ENCODE measurements at places on chromosomes 3 and 15.
A peak's percentile ranks its signal among the peaks of the same experiment; 100 is the strongest.

DNA sequence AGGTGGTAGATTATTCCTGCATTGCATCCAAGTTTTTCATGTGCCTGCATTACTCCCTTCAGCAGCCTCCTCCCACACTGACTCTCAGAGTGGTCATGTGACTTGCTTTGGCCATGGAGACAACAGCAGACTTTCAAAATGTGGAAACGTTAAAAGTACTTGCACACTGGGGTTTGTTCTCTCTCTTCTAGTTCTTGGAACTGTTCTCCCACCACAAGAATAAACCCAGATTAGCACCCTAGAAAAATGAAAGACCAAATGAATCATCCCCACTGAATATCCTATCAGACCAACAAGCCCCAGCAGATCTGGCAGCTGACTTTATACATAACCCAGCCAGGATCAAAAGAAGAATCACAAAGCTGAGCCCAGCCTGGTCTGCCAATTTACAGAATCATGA, 398.5 kb downstream of the VPS13C start:
- no peak for DNase-seq

GRCh38 chr15:80201256-80202015, 48.6 kb downstream of the FAH start:
- DNase-seq: no peak

GRCh38 chr3:39109086-39109485, 1.6 kb downstream of the TTC21A start:
- no peak for DNase-seq

- no peak for DNase-seq
Measured at GRCh38 chr3:100825574-100825973, 116.3 kb downstream of the TFG start.

GRCh38 chr3:47512416-47513124, 942 bp downstream of the ELP6 start:
- DNase-seq: peak; percentile 42

- no peak for DNase-seq
Measured at GRCh38 chr3:173221010-173221409, 80.0 kb upstream of the SPATA16 start.

DNA sequence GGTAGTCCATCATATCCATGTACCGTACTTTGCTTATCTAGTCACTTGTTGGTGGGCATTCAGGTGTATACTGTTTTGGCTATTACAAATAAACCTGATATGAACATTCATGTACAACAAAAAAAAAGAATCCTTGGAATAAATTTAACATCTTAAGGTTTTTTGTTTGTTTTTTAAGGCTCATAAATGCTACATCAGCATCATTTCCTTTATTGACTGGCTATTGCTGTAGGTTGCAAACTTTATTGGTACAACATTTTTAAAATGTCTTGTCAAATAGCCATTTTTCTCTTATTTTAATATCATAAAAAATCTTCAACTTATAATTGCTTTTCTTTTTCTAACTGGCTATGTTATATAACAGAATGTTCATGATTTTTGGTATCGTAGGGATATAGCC, 16.2 kb downstream of the DHFR2 start:
- no peak for DNase-seq

GRCh38 chr3:65951836-65952505, 86.7 kb downstream of the MAGI1 start:
- DNase-seq: no peak

DNA sequence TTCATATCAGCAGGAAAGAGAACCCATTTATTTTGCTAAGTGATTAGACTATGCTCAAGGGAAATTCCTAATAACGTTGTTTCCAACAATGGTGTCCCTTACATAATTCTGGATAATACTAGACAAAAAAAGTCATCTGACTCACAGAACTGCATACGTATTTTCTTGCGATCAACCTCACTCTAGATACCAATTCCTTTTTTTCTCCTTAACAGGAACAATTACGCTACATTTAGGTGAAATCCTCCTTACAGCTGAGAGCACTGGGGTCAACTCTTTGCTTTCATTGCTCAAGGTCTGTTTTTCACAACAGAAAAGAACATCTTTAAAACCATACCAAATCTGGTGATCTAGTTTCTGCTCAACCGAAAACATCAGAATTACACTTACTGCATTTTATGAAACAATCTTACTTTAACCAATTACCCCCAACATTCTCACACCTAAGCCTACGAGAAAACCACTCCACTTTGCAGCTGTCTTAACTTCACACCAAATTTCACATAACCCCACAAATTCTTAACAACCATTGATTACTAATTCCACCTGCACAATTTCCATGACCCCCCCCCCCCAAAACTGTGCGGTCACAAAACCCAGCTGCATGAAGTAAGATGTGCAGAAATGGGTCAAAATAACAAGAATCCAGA, 61.2 kb upstream of the ICE2 start:
- no peak for DNase-seq

GRCh38 chr3:167110901-167111300, 269.2 kb downstream of the ZBBX start:
- no peak for DNase-seq

DNA sequence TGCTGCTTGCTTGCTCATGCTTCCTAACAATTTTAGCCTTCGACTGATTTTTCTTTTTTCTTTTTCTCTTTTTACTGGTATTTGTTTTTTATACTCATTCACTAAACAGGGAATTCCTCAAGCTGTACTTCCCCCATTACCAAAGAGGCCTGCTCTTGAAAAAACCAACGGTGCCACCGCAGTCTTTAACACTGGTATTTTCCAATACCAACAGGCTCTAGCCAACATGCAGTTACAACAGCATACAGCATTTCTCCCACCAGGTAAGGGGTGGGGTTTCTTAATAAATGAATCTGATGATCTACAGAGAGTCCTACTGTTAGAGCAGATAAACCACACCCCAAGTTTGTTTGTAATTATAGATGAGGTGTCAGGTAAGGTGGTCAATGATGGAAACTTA, 178.8 kb downstream of the MBNL1 start:
- no peak for DNase-seq

- no peak for DNase-seq
Measured at GRCh38 chr3:177615015-177615414, 417.7 kb upstream of the TBL1XR1 start.

- no peak for DNase-seq
Measured at GRCh38 chr3:114147251-114147650, 31.6 kb downstream of the DRD3 start.

DNA sequence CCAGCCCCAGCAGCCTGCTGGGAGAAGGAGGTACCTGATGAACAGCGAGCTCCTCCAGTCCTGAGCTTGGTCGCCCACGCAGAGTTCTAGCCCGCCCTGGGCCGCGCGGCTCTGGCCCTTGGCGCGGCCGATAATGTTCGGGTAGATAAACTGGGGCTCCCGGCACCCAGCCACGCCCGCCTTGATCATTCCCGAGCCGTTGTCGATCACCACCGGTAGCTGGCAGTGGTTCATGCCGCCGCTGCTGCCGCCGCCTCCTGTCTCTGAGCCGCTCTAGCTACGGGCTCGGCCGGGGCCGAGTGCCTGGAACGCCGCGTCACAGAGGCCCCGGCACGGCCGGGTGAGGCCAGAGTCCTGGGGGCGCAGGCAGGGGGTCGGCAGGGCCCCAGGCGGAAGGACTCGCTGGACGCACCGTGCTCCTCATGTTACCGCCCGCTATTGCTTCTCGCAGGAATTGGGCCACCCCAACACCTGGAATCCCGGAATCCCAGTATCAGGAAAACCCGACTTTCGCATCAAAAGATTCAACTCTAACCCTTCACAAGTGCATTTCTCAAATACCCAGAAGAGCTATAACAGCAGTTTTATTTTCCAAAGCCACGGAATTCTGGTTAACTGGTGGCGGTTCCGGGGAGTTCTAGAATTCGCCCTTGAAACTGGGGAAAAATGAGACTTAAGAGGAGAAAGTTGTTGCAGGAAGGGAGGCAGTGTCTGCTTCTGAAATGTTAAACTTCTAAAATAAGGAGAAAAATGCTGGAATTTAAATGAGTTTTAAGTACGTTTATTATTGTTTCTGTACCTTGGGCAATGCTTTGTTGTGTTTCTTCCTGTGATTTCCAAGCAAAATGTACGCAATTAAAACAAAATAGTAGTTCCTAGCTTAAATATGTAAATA, at the start of gene ACTRT3:
Gene ACTRT3 (minus strand): TSS at position 275 of the 895 bp plus-strand sequence. CDS start 41 bp downstream, at position 234.
- peak; percentile 52 for DNase-seq

GRCh38 chr3:129618901-129619671, 12.6 kb upstream of the PLXND1 start:
- no peak for DNase-seq

GRCh38 chr15:64521726-64522164, 61.4 kb downstream of the ZNF609 start:
- no peak for DNase-seq

DNA sequence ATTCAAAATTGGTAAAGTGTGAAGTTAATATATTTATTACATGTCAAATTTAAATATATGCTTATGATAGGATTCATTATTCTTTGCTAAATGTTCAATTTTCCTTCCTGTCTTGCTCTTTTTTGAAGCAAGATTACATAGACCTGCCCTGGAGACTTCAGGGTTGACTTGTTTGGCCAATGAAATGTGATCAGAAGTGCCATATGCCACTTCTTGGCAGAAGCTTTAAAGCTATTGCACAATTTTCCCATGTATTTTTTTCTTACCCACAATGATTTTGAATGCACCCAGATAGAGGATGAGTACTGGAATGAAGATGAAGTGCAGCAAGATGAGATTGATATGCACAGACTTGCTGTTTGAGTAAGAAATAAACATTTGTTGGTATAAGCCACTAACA, 406.3 kb upstream of the BCHE start:
- no peak for DNase-seq

DNA sequence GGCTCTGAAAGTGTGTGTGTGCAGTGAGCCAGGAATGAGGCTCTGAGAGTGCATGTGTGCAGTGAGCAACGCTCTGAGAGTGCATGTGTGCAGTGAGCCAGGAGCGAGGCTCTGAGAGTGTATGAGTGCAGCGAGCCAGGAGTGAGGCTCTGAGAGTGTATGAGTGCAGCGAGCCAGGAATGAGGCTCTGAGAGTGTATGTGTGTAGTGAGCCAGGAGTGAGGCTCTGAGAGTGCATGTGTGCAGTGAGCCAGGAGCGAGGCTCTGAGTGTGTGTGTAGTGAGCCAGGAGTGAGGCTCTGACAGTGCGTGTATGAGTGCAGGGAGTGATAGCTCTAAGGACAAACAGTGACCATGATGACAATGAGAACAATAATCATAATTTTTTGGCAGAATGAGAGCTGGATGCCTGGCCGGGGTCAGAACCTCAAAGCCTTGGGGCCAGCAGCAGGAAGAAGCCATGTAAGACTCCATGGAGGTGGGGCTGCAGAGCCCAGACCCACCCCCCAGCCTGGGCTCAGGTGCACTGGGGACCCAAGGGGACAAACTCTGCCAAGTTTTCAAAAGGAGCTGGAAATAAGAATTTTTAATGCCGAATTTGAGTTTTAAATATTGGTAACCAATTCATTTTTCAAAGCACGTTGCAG, 85.7 kb upstream of the PRR20G start:
- DNase-seq: no peak

DNA sequence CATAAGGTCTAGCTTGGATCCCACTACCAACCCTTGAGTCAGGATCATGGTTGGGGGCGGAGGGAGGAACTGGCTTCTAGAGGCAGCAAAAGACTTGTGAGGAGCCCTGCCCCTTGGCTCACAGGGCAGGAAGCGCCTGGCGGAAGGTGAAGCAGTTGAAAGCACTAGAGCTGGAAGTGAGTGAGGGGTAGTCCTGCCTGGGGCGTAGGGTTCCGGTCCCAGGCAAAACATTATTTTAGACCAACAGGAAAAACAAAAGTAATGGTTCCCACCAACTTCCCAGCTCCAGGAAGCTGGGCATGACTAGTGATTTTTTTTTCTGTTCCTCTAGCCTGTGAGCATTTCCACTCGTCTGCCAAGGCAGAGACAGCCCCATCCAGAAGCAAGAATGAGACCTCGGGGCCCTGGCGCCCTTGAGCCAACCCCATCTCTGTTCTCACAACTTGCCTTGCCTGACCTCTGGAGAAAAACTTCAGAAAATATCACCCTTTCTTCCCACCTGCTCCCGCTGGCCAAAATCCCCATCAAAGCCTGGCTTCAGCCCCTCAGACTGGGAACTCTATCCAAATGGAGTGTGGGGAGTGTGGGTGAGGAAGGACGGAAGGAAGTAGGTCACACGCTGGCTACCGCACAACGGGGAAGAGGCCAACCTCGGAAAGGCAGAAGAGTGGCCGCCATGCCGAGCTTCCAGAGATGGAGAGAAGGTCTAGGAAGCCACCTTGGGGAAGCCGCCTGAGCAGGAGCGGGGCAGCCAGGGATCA, 57.5 kb downstream of the RBPMS2 start:
- peak; percentile 15 for DNase-seq

- DNase-seq: no peak
Measured at GRCh38 chr3:37726525-37727290, 135.0 kb upstream of the CTDSPL start.

DNA sequence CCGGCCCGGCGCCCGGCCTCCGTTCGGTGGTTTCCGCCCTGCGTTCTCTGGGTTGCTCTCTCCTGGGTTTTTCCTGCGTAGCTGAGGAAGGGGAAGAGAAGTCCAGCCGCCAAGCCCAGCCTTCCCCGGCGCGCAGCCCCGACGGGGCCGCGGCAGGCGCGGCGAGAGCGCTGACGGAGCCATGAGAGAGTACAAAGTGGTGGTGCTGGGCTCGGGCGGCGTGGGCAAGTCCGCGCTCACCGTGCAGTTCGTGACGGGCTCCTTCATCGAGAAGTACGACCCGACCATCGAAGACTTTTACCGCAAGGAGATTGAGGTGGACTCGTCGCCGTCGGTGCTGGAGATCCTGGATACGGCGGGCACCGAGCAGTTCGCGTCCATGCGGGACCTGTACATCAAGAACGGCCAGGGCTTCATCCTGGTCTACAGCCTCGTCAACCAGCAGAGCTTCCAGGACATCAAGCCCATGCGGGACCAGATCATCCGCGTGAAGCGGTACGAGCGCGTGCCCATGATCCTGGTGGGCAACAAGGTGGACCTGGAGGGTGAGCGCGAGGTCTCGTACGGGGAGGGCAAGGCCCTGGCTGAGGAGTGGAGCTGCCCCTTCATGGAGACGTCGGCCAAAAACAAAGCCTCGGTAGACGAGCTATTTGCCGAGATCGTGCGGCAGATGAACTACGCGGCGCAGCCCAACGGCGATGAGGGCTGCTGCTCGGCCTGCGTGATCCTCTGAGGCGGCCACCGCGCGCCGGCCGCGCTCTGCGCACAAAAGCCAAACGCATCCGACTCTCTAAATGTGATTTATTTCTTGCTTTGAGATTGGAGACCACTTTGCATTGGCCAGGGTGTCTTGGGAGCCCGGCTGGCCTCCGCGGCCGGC, 727 bp downstream of the RAP2B start:
- DNase-seq: peak; percentile 43

DNA sequence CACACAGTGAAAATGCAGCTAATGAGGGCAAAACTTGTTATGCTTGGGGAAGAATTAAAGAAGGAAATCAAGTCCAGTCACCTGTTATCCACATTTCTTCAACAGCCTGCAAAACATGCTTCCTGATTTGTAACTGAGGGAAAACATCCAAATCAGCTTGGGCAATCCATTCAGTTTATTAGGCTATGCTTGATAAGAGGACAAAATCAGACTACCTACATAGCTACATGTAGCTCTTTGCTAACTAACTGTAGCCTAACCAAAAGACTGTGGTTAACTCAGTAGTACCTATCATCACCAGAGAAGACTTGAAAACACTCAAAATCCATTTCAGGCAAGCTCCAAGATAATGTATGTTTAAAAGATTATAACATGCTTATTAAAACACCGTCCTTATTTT, 436.4 kb downstream of the SHQ1 start:
- DNase-seq: no peak

All from activated CD4-positive, alpha-beta T cell treated with anti-CD3 and anti-CD28 coated beads, Interleukin-2, amount 10 ng/mL, durations not matched to agents 7 days and 5 days (primary cell).